ENCODE measurements at places on chromosomes 7 and 10. TPM values are rescaled to one million over a fixed set of nuclear protein-coding genes. Genes with fewer than 3 reads are reported as not detected.
A peak's percentile ranks its signal among the peaks of the same experiment; 100 is the strongest.

STMP1 gene
- total RNA-seq: 29.7 TPM

MYOZ1 gene
- total RNA-seq: 2.2 TPM

CALHM3 gene
- not detected for total RNA-seq

TMEM196 gene
- total RNA-seq: not detected

SNCG gene
- total RNA-seq: 3.0 TPM

DNA sequence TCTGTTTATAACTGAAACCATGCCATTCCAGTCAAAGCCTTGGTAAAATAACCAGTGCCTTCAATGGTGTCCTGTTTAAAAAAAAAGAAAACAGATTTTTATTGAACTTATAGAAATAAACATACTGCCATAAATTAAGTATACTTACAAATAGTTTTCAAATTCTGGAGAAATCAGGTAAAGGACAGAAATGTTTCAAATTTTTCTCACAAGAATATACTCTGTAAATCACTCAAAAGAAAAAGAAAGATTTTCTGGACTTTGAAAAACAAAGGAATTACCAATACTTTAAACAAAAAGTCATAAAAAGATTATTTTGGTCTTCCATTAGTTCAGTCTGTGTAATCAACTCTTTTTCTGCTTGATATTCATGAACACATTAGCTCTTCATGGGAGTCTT is 23.9 kb downstream of the MRPL32 start:
- no peak for DNase-seq
- no peaks in the 10 kb centered on the region for H3K36me3 ChIP-seq
- no peak overlapping the region for H3K27ac ChIP-seq
- no peaks in the 10 kb centered on the region for H3K27me3 ChIP-seq
- no peaks in the 10 kb centered on the region for H3K4me1 ChIP-seq

DNA sequence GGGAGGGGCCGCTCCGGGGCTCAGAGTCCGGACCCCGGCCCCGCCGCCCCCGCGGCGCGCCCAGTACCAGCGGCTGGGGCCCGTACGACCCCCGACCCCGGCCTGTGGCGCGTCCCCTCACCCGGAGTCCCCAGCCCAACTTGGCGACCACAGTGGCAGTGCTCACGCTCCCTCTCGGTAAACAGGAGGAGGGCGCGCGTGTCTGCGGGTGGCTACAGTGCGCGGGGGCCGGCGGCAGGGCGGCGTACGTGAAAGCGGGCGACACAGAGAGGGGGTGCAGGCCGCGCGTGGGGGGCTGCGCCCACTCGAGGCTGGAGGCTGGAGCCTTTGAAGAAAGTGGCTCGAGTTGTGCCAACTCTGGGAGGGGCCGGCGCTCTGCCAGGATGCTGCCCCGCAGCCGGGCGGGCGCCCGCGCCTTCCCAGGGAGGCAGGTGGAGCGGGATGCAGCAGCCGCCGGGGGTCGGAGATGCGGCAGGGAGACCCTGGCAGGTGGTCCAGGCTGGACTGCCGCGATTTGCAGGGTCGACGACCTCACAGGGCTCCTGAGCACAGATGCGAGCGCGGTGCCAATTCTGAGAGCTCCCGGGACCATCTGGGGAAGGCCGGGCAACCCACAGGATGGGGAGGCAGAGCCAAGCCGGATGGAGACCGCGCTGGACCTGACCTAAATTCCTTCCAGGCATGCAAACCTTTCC is 655 bp downstream of the PTPRE start:
- DNase-seq: peak; percentile 71
- no peaks in the 10 kb centered on the region for H3K36me3 ChIP-seq
- peak overlapping the region; percentile 54 for H3K27ac ChIP-seq
- H3K4me1 ChIP-seq: peaks cover 24% of the 10 kb centered on the region

GRCh38 chr7:87316846-87317552 is 28.5 kb upstream of the CROT start:
- no peaks in the 10 kb centered on the region for H3K27me3 ChIP-seq
- H3K4me3 ChIP-seq: no peak overlapping the region
- peak; percentile 82 for DNase-seq
- no peak overlapping the region for H3K27ac ChIP-seq

GRCh38 chr7:120052884-120053382 is 220.0 kb upstream of the KCND2 start:
- peak overlapping the region; percentile 62 for H3K27ac ChIP-seq
- H3K4me1 ChIP-seq: peaks cover 13% of the 10 kb centered on the region
- DNase-seq: peak; percentile 95
- no peaks in the 10 kb centered on the region for H3K36me3 ChIP-seq
- H3K4me3 ChIP-seq: no peak overlapping the region

GRCh38 chr10:126570621-126571602 is 99.6 kb downstream of the C10orf90 start:
- DNase-seq: peak; percentile 50
- H3K4me3 ChIP-seq: peak overlapping the region; percentile 41
- peak overlapping the region; percentile 91 for H3K27ac ChIP-seq
- no peaks in the 10 kb centered on the region for H3K27me3 ChIP-seq

DNA sequence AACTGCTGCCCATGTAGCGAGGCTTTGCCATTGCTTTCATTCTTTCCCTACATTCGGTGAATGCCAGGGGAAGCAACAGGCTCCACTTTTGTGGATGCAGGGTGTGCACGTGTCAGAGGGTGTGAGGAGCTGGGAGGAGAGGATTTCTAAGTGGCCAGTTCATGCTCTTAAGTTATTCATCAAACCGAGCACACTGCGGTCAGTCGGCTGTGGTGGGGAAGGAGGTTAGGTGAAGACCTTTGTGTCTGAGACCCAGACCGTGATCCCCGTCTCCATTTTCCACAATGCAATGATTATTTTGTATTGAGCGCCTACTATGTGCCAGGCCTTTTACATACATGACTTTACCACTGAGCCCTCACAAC is 438.6 kb upstream of the GALNT17 start:
- peaks cover 5% of the 10 kb centered on the region for H3K4me1 ChIP-seq
- no peak overlapping the region for H3K27ac ChIP-seq
- H3K36me3 ChIP-seq: no peaks in the 10 kb centered on the region
- peak overlapping the region; percentile 55 for H3K4me3 ChIP-seq
- H3K27me3 ChIP-seq: no peaks in the 10 kb centered on the region
- DNase-seq: peak; percentile 64

DNA sequence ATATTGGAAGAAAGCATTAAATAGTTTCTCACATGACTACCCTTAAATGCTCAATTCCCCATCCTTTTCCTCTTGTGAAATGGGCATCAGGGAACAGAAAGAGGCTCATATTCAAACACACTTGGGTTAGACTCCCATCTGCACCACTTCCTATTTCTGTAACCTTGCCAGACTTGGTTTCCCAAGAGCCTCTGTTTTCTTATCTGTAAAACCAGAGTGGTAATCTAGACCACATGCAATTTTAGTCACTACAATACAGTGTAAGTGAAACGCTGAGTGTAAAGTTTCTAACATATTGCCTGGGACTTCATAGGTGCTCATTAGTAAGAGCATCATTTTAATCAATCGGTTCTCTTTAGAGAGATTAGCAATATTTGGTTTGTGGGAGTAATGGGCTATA is 136.3 kb downstream of the SORCS1 start:
- H3K4me1 ChIP-seq: no peaks in the 10 kb centered on the region
- no peak overlapping the region for H3K4me3 ChIP-seq
- H3K27me3 ChIP-seq: no peaks in the 10 kb centered on the region
- no peak overlapping the region for H3K27ac ChIP-seq

DNA sequence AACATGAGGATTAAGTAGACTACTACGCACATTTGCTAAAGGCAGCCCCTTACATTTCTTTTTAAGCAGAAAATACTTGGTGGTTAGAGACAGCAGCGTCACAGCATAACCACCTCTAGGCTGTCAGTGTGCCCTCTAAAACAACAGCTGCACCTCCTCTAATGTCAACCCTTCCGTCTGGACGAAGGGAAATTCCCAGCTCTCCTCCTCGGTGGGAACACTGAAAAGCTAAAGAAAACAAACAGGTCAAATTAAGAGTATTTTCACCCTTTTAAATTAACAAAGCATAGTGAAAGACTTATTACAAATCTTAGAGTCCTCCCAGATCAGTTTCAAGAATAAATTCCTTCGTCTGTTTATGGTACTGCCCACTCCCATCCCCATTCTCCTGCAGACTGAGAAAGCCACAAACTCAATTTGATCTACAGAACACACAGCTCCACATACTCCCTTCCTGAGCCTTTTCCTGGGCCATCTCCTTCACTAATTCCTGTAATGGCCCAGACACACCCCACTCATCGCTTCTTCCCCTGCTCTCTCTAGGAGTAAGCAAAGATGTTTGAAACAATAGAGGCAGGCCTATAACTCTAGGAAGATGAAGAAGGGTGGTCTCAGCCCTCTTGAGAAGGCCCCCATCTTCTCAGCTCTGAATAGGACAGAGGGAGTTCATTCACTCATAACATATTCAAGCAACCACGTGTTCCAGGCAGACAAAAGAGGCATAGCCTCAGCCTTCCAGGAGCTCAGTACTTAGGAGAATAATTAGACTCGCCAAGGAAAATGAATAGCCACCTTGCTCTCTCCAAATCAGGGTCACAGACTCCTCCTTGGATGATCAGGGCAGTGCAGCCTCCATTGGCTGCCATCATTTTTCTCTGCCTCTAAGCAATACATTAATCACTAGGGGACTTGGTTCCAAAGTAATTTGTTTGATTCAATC is 47.5 kb upstream of the HNRNPH3 start:
- H3K27me3 ChIP-seq: no peaks in the 10 kb centered on the region
- DNase-seq: peak; percentile 7
- no peaks in the 10 kb centered on the region for H3K4me1 ChIP-seq
- H3K36me3 ChIP-seq: no peaks in the 10 kb centered on the region

DNA sequence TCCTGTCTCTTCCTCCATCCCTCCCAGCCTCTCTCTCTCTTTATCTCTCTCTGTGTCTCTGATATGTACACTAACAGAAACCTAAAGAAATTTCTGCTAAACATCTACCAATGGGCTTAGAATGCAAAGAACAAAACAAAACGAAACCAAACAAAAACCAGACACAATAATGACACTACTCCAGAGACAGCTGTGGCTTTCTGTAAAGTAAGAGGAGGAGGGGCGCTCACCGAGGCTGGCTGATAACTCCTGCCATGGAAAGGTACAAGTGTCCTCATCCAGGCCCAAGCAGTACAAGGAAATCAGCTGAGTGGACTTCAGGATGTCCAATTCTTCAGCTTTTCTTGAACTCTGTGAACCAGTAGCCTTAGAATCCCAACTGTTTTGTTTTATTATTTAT is 70.4 kb upstream of the FZD8 start:
- no peaks in the 10 kb centered on the region for H3K4me1 ChIP-seq
- DNase-seq: no peak
- no peak overlapping the region for H3K4me3 ChIP-seq
- no peaks in the 10 kb centered on the region for H3K27me3 ChIP-seq
- H3K27ac ChIP-seq: no peak overlapping the region
- H3K36me3 ChIP-seq: no peaks in the 10 kb centered on the region

DNA sequence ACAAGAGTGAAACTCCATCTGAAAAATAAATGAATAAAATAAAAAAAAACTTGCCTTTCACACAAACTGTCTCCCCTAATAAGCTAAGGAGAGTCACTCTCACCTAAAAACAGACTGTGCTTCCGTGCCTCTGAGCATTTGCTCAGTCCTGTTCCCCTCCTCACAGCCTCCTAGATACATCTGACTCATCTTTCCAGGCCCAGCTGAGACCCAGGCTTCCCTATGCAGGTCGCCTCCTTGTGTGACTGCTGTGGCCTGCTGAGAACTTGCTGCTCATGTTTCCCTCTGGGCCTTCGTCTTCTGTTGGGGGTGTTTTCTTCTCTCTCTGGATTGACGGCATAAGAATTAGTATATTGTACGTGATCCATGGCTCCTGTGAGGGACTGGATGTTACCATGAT is 777.7 kb downstream of the LRMDA start:
- DNase-seq: no peak
- no peaks in the 10 kb centered on the region for H3K27me3 ChIP-seq
- H3K4me3 ChIP-seq: no peak overlapping the region
- H3K4me1 ChIP-seq: peaks cover 4% of the 10 kb centered on the region
- no peak overlapping the region for H3K27ac ChIP-seq

DNA sequence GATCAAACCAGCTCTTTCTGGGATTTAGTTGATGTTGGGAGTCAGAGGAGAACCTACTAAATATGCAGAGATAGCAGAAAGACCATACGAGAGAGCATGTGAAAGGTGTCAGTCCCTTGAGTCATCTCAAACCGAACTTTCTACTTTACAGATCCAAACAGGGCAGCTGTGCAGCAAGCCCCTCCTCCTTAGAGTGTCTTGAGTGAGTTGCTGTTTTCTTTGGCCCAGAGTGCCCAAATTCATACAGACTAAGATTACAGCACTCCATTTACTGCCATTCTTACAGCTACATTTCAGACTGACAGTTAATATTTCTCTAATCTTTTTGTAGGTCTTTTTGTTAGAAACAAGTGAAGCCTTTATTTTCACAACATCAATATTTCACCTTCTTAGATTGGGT is 53.4 kb downstream of the NRCAM start:
- no peaks in the 10 kb centered on the region for H3K36me3 ChIP-seq
- no peaks in the 10 kb centered on the region for H3K27me3 ChIP-seq
- DNase-seq: peak; percentile 43
- H3K4me3 ChIP-seq: no peak overlapping the region
- H3K27ac ChIP-seq: no peak overlapping the region

DNA sequence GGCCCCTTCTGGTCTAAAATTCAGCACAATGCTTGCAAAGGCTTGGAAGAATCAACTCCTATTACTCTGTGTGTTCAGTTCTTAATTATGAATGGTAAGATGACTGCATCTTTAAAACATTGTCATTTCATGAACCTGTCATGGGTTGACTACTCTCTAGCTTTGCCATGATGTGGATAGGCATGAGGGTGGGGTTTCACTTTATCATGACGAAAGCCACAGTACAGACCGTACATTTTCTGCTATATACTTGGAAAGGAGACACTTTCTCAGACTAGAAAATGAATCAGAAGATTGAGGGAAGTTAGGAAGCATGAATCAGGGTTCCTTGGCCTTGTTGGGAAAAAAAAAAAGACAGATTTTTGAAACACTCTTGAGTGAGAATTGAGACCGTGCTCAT is 19.7 kb upstream of the MSRB2 start:
- H3K27ac ChIP-seq: no peak overlapping the region
- no peak for DNase-seq
- no peaks in the 10 kb centered on the region for H3K4me1 ChIP-seq
- H3K27me3 ChIP-seq: no peaks in the 10 kb centered on the region
- no peak overlapping the region for H3K4me3 ChIP-seq

- peaks cover 11% of the 10 kb centered on the region for H3K4me1 ChIP-seq
- H3K36me3 ChIP-seq: no peaks in the 10 kb centered on the region
- no peaks in the 10 kb centered on the region for H3K27me3 ChIP-seq
- DNase-seq: no peak
- no peak overlapping the region for H3K4me3 ChIP-seq
These were observed 50.1 kb downstream of the COL1A2 start for GRCh38 chr7:94444813-94445212.

- no peaks in the 10 kb centered on the region for H3K4me1 ChIP-seq
- H3K27ac ChIP-seq: no peak overlapping the region
- no peaks in the 10 kb centered on the region for H3K36me3 ChIP-seq
- DNase-seq: no peak
- H3K4me3 ChIP-seq: no peak overlapping the region
These were observed 5.5 kb downstream of the FXYD4 start for GRCh38 chr10:43376828-43377423.

Data from astrocyte (in vitro differentiated cells and primary cell).